MG63 (cell line): ENCODE measurements at places on chromosomes 2 and 18. TPM values are rescaled to one million over a fixed set of nuclear protein-coding genes. Genes with fewer than 3 reads are reported as not detected.

The GAL3ST2 gene
- 1.7 TPM in 1 of 2 replicates, not detected in the other for total RNA-seq

The CTAGE1 gene
- not detected in 2 replicates for total RNA-seq

The ALK gene
- total RNA-seq, result not detected in 2 replicates

The CYP26B1 gene
- 5.4 and 10.6 TPM in 2 replicates for total RNA-seq

The PCARE gene
- not detected in 2 replicates for total RNA-seq

The SLC4A3 gene
- total RNA-seq, result 3.0 and 4.9 TPM in 2 replicates

The NPPC gene
- total RNA-seq, result not detected in 2 replicates

The CCDC85A gene
- total RNA-seq, result 0.89 TPM in 1 of 2 replicates, not detected in the other

- DNase-seq, result peak; percentile 25
Measured at GRCh38 chr2:176161825-176162626, 4.9 kb downstream of the HOXD3 start.

- no peak for DNase-seq
Measured at GRCh38 chr18:6017171-6017570, 121.8 kb upstream of the TMEM200C start.

DNA sequence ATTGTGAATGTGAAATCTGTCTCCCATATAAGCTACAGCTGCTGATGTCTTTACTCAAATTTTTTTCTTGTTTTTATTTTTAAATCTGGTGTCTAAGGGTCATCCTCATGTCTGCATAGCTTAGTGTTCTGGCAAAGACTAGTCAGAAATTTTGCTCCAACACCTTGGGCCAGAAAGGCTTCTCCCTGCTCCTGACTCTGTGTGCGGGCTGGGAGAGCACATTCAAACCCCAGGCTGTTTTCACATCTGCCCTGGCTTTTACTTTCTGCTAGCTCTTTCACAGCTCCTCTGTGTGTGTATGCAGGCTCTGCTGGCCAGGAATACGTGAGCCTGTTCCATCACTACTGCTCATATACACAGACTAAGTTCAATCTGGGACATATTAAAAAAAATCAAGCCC is 102.9 kb upstream of the RIOK3 start:
- no peak for DNase-seq

GRCh38 chr2:2653231-2653630 is 322.2 kb upstream of the MYT1L start:
- DNase-seq, result no peak
